ENCODE measurements at places on chromosomes 12 and 14.

- no peak for DNase-seq
Observed at GRCh38 chr14:42421377-42422078, 814.9 kb downstream of the LRFN5 start.

- no peak for DNase-seq
Observed at GRCh38 chr14:33941718-33942117, 9.2 kb downstream of the EGLN3 start.

DNA sequence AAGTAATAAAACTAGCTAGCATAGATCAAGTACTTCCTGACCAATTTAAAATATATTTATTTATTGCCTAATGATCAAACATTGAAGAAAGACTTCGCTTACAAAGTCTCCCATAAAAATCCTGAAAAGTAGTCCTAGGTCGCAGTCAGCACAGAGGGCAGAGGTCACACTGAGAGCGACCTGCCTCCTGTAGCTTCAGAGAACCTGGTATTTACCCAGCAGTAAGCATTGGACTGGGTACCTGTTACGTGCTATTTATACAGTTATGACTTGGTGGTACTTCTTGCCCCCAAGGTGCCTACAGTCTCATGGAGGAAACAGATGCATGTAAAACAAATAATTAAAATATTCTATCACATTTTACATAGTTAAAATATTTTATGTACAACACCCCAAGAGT is 274.1 kb upstream of the G2E3 start:
- no peak for DNase-seq

DNA sequence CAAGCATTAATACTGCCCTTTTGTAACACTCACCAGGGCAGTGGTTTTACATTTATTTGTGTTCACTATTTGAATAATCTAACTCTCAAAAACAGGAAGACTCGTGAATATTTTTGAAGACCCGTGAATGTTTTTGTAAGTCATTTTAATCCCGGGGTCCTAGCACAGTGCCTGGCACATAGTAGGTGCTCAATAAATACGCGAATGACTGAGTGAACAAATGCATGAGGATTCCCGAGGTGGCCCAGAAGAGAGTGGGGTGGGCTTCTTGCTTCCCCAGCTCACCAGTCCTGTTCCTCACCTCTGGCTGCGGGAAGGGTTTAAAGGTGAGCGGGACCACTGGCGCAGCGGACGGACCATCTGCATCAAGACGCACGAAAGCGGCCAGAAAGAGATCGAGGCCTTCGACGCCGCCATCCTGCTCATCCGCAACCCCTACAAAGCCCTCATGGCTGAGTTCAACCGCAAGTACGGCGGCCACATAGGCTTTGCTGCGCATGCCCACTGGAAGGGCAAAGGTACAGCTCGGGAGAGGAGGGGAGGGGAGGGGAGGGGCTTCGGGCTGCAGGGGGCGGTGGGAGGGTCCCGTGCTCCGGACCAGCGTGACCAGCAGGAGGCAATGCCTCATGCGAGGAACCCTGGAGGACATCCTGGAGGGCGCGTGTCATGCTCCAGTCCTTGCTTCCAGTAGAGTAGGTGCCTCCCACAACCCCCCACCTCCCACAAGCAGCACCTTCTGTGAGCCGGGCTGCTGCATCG is 98.9 kb downstream of the CMKLR1 start:
- no peak for DNase-seq
